ENCODE measurements at places on chromosomes 3 and 15.

- no peak for DNase-seq
Measured at GRCh38 chr3:16378920-16379319, 113.9 kb downstream of the OXNAD1 start.

DNA sequence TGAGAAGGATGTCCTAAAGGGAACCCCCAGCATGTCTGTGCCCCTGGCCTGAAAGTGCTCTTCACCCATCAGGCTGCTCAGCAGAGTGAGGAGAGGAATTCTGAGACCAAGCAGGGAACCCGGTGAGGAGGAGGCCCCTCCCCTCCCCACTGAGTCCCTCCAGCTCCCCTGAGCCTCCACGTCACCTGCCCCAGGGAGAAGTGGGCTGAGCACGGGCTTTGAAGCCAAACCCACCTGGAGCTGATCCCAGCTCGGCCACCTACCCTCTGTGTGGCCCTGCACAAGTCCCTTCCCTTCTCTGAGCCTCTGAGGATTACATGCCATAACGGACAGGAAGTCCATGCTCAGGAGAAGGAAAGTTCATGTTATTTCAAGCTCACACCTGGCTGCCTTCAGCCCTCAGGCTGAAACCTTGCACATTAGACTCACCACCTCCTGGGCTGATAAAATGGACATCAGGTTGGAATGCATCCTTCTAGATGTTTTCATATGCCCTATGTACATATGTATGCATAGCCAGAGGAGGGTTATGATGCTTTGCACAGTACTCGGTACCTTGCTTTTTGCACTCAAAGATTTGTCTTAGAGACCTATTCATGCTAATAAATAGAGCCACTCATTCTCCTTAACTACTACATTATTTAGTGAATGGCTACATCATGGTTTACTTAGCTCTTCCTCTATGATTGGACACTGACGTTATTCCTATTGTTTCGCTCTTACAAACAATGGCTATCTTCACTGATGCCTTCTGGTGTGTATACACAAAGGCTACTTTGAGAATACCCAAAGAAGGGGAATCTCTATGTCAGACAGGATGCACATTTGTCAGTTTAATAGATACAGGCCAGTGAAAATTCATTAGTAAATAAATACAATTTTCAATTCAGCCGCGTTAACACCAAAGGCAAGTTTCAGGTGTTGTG, 31.6 kb upstream of the GATA2 start:
- no peak for DNase-seq

DNA sequence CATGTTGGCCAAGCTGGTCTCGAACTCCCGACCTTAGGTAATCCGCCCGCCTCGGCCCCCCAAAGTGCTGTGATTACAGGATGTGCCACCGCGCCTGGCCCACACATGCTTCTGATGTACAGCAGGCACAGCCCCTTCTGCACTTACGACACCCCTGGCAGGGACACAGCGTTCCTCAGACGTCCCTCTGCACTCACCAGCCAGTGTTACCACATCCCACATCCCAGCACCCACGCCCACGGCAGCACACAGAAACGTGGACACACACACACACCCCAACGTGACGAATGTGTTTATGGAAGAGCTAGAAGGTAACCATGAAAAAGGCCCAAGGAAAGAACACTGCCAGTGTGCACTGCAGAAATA, 576 bp upstream of the RPAP1 start:
- DNase-seq = no peak

- DNase-seq = no peak
Measured at GRCh38 chr3:4067893-4068292, 235.3 kb upstream of the SETMAR start.

DNA sequence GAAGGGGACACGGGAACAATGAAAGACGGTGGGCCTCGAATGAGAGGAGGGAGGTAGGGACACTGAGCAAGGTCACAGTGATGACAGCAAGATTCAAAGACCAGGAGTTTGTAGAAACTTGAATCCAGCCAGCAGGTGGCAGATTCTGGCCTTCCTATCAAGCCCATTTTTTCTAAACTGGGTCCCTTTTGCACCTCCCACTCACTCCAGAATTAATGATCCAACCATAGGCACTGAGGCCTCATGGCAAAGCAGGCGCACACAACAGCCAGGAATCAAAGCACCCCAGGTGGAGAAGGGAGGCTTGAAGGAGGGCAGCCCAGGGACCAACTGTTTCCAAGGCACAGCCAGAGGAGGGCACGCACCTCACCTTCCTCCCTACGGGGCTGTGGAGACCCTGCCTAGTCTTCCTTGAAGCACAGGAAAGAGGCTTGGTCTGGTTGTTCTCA, 90.2 kb downstream of the ANP32A start:
- peak; percentile 47 for DNase-seq

DNA sequence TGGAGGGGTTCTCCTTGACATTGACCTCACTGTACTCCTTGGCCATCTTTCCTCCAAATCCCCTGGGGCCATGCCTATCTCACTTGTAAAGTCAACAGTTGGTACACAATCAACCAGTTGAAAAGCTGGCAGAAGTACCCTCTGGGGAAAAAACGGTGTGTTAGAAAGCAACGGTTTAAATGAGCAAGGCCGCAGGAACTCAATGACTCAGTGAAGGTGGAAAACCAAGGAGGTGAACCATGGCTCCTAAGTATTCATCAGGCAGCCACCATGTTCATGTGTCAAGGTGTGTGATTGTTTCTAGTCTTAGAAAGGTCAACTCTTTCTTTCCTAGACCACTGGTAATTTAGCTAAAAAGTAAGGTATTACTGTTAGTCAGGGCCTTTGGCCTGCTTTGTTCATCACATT, 130.9 kb upstream of the SATB1 start:
- no peak for DNase-seq

- DNase-seq = no peak
Measured at GRCh38 chr3:45635475-45636256, 41.1 kb downstream of the LIMD1 start.

GRCh38 chr15:71807691-71808091, 2.7 kb upstream of the NR2E3 start:
- no peak for DNase-seq

All from BE2C (cell line).